ENCODE measurements at places on chromosomes 11 and 22.

DNA sequence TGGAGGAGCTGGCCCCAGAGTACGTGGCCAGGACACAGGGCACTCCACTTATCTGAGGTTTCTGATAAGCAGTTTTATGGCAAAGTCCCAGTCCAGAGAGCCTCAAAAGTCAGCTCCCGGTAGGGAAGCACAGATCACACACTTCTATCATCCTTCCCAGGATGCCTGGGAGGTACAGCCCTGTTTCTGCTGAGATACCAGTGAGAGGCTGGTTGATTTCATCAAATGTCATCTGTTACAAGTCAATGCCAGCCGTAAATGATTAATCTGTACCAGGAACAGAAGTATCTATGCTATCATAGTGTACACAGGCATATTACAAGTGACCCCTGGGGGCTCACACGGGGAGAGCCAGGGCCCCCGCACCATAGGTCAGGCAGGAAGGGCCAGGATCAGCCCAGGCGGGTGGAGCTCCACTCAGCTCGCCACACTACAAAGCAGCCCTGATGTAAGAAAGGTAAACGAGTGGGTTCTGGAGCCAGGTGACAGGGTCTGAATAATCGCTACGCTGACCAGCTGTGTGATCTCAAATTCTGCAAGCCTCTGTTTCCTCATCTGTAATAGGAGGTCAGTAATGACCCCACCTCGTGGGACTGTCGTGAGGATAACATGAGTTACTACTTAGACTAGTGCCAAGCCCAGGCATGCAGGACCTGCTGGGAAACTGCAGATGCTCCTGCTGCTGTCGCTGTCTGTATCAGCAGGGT lies 17.6 kb downstream of the PLA2G6 start:
- DNase-seq: no peak

DNA sequence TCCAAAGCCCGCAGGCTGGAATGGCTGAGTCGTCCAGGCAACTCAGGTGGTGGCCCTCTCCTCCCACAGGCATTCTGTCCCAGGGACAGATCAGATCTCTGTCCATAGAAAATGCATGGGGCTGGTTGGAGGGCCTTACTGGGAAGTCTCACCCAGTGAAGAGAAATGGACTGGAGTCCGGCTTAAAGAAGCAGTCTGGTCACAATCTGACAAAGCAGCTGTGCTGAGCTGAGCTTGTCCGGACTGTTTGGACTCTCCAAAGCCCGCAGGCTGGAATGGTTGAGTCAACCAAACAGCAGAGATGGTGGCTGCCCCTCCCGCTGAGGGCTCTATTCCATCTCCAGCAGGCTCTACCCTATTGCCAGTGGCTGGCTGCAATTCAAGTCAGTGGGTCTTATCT lies 14.4 kb upstream of the DEPDC7 start:
- DNase-seq: no peak

DNA sequence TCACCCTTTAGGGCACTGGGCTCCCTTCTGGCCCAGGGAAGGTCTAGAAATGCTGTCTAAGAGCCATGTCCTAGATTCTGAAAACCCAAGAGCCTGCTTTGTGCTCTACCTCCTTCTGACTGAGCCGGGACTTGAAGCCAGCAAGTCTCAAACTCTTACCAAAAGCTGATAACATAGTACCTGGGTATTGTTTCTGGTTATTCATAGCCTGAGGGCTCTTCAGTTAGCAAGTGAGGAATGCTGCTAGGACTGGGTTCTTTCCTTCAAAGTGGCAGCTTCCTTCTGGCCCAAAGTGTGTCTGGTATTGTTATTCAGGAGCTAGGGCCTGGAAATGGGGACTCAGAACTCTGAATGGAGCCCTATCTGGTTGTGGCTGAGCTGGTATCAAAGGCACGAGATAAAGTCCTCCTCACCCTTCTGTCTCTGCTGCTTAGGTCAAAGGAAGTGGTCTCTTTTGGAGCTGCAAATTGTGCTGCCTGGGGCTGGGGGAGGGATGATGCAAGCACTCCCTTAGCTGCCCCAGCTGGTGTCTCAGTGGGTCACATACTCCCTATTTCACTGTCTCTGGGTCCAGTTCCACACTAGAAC lies 696.0 kb upstream of the CCDC179 start:
- DNase-seq: no peak

DNA sequence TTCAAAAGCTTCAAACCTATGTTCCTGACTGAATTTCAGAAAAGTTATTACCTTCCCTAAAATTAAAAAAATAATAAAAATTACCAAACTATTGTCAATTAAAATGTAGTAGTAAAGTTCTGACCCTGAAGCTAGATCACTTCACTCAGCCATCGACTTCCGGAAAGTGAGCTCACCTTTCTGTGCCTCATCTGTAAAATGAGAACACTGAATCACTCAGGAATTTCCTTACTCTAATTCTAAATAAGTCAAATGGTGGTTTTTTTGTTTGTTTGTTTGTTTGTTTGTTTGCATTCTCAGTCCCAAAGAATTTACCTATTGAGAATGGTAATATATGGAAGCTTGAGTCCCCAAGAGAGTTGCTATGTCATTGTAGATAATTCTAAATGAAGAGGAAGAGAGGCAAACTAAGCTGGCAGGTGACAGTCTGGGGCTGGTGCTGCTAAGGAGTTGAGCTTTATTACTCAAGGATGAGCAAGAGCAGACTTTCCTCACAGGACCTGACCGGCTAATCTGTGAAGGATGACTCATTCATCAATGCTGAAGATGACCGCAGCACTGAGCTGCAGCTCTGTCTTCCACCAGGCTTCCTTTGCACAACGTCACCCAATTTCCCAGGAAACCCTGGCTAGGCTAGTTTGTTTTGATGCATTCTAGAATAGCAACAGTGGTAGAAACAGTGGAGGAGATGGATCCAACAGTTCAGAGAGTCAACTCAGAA lies 248.8 kb downstream of the RAB38 start:
- DNase-seq: no peak
